ENCODE measurements at places on chromosomes 2 and 18.

DNA sequence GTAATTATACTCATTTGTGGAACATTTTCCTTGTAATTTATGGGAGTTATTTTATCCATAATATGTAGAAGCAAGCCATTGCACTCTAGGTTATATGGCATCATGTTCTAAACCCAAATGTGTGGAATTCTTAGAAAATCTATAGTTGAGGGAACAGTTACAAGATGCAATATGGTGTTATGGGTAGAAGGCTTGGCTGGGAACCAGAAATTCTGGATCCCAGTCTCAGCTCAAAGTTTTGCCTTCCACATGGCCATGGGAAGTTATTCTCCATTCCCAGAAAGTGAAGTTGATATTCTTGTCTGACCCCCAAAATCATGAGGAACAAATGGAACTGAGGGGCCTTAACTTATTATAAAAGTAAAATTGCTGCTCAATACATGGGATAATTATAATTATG lies 38.0 kb downstream of the KIF5C start:
- no peak for DNase-seq

- DNase-seq: no peak
Measured at GRCh38 chr2:42618972-42619371, 50.5 kb downstream of the MTA3 start.

DNA sequence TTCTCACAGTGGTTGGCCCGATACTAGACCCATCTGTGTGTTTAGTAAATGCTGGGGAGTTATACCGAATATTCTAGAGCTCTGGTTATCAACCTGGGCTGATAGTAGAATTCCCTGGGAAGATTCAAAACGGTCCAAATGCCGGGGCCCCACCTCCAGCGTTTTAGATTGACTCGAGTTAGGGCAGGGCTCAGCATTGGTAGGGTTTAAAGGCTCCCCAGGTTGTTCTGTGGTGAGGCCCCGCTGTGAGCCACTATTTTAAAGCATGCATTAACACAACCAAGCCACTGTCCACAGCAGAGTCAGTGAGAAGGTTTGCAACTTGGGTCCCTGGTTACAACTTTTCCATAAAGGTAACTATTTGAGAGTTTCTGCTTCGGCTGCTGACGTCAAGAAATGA lies 73.6 kb downstream of the DYSF start:
- no peak for DNase-seq

DNA sequence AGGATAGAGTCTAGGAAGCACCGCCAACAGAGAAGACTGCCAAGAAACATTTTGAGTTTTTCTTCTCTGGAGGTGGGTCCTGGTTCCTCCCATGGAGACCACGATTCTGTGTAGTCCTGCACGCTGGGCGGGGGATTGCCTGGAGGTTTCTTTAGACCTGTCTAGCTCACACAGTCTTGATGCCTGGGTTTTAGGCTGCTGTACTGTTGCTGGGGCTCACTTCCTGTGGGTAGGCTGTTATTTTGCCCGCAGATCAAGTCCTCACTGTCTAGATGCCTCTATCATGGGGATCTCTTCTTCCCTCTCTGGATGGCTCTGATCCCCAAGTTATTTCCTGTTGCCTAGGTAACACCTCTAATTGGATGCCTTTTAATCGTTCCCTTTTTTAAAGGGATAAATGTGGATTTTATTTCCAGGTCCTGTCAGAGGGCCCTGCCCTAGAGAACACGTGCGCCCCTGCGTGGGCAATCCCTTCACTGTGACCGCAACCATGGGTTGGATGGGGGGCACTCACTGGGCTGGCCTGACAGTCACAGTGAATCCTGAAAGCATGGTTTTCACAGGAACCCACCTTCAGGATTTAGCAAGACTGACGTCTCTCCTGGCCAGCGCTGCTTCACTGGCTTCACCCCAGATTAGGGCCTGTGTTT lies 115.7 kb downstream of the MSH2 start:
- DNase-seq: no peak

DNA sequence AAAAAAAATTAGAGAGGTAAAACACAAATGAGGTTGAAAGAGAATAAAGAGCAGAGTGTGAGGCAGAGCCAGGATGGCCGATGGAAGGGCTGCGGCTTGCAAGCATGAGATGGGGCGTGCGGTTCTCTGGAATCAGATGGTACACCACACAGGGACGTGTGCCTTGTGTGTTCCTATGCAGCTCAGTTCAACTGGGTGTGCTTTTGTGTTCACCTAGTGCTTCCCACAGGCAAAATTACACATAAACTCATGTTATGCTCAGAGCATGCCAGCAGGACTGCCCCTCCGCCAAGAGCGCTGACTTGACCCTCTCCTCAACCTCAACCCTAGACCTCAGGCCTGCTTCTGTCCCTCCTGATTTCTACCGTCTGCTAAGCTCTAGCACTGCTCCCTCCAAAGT lies 24.4 kb downstream of the STARD7 start:
- no peak for DNase-seq

DNA sequence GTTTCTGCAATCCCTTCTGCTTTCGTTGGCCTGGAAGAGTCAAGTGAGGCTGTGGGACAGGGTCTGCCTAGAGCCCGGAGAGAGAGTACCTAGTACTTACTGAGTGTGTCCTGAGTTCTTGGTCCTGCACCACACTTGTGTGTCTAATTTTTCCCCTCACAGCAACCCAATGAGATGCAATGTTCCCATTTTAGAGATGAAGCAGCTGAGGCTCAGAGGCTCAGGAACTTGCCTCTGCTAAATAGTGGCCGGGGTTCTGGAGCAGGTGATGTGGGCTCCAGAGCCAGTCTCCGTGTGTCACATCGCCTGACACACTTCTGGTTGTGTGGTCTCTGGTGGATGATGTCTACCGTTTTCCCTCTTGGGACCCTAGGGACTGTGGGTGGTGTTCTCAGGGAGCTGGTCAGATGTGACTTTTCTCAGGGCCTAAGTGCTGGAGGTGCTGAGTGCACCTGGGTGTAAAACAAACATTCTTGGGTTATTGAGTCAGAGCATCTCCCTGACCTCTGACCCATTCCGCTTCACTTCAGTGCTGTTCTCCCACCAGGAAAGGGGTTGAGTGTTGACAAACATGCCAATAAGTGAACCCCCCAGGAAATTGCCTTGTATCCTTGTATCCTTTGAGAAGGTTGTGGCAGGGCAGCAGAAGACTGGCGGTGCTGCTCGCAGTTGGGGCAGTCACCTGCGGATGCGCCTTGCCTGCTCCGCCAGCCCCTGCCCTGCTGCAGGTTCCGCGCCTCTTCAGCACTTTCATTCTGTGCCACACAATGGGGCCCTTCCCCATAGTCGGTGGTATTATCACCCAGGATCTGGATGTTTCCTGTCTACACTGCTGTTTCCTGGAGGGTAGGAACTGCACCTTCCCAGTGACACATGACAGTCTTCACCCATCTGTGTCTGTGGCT lies 32.1 kb downstream of the HK2 start:
- DNase-seq: no peak

- no peak for DNase-seq
Measured at GRCh38 chr2:148634749-148635148, 9.8 kb upstream of the EPC2 start.

GRCh38 chr18:27378431-27379095 lies 193.5 kb upstream of the CHST9 start:
- no peak for DNase-seq

GRCh38 chr2:137437386-137437785 lies 526.9 kb upstream of the HNMT start:
- no peak for DNase-seq

GRCh38 chr2:112927745-112928144 lies 16.8 kb downstream of the IL37 start:
- no peak for DNase-seq

DNA sequence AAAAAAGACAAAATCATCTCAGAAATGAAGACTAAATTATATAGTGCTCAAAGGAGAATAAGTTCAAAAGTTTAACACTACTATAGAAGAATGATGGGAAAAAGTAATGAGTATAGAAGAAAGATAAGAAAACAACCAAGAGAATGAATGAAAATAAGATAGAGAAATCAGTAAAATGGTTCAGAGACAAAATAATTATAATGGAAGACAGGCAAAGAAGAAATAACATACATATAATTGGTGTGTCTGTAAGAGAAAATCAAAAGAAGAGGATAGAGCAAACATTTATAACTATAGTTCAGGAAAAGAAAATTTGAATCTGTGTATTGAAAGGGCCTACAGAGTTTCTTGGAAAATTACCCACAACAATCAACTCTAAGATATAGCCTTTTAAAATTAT lies 43.5 kb downstream of the DNAH6 start:
- no peak for DNase-seq

GRCh38 chr2:233532971-233533370 lies 33.6 kb downstream of the USP40 start:
- no peak for DNase-seq

GRCh38 chr2:86372641-86373502 lies 35.4 kb upstream of the REEP1 start:
- DNase-seq: no peak

DNA sequence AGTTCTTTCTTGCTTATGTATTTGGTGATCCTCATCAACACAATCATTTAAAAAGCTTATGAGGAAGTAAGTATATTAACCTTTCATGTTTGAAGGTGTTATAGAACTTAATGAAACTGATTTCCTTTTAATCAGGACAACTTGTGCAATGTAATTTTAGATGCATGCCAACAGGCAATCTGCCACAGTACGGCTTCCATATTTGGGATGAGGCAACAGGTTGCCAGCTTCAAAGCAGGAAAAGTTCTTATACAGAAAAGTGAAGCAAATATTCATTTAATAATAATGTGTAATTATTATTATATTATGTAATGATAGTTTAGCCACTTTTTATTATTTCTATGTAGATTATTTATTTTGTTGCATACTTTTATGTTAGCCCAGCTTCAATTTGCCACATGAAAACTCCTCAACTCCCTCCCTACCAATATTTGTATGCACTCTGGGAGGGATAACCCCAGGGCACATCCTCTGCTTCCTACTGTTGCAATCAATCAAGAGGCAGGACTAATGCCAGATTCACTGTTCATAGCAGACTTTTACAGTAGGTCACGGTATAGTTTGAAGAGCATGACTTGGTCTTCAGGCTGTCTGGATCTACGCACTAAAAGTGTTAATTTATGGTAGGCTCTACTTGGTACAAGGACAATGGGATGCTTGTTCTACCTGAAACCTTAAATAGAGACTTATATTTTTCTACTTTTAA lies 277.2 kb downstream of the AGPS start:
- DNase-seq: no peak

GRCh38 chr2:176187899-176188773 lies at the start of gene HOXD1:
Gene HOXD1, plus strand, starts transcription at chr2:176188668. Its CDS starts 134 bp downstream, at chr2:176188802.
- no peak for DNase-seq

GRCh38 chr18:3015851-3016250 lies 2.9 kb upstream of the LPIN2 start:
- no peak for DNase-seq

GRCh38 chr2:121505005-121505404 lies 25.7 kb upstream of the RNU4ATAC start:
- no peak for DNase-seq

DNA sequence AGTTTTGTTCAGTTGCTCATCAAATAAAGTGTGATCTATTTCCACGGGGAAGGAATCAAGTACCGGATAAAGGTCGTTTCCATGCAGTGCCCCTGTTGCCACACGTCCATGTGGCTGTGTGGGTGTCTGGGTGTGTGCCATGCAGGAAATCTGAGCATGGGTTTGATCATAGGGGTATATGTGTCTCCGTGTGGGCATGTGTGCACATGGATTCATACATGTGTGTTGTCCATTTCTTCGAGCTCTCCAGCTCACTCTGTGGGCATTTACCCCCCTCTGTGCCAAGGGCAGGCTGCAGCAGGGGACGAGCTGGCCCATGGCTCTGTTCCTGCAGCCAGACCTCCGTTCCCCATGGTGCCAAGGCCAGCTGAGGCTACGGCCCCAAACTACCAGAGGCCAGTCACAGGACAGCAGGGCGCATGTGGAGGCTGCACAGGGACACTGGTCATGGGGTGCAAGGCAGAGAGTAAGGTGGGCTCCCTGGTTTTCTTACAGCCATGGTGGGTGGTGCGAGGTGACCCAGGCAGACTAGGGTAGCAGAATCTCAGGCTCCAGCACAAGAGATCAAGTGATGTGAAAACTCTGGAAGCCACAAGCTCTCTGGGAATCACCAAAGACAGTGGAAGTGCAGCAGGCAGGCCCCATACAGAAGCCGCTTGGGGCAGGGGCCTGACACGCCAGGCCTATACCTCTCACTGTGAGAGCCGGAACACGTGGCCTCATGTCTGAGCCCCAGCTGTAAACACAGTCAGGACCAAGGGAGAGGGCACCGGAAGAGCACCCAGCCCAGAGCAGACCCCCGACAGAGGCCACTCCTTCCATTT lies 66.4 kb upstream of the RAB6C start:
- no peak for DNase-seq

DNA sequence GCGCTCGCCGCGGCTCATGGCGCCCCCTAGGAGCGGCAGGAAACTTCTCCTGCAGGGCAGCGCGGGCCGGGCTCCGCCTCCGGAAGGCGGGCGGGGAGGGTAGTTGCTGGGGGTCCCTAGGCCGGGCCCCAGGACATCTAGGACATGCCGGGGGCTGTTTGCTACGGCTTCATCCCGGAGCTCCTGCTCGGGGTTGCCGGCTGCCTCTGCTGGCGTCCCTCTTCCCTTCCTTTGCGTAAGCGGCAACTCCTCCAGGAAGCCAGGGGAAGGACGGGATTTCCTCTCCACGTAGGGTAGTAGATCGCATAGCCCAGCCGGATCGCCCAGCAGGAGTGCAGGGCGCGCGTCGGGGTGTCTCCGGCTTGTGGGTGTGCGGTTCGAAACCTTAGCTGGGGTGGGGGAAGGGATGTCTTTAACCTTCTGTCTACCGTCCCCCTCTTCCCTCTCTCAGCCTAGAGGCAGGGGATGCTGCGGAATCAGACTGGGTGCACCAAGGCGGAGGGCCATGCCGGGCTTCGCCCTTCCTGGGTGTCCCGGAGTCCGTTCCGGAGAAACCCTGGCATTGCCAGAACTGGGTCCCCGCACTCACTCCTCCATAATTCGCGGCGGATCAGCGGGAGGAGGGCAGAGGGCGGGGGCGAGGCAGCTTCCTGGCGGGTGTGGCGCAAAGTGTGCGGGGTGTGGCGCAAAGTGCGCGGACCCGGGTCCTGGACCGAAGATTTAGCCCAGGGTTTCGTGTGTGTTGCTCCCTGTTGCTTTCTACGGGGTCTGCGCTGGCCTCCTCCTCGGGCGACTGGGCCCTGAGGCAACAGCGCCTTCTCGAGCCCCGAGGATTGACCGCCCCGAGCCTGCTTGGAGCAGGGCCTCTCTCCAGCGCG lies 12.2 kb upstream of the SKOR2 start:
- DNase-seq: no peak
